ENCODE measurements at places on chromosomes 16 and 17.

DNA sequence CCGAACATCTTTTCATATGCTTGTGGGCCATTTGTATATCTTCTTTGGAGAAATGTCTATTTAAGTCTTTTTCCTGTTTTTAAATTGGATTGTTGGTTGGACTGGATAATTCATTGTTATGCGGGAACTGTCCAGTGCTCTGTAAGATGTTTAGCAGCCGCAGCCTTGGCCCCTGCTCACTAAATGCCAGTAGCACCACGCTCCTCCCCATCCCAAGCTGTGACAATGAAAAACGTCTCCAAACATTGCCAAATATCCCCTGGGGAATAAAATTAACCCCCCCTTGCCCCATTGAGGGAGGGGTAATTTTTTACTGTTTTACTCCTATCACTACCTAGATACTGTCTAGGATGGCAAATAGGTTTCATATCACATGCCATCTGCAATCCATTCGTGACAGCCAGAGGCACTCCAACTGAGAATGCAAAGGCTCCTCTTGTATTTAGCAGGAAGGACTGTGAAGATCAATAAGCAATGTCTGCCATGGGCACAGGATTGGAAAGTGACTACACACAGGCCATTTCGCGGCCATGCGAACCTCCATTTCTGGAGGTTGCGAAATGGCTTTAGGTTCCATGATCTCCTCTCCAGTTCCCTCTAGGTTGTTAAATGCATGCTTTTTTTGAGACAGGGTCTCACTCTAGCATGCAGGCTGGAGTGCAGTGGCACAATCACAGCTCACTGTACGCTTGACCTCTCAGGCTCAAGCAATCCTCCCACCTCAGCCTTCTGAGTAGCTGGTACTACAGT is 9.3 kb downstream of the PLXDC1 start:
- DNase-seq: no peak

DNA sequence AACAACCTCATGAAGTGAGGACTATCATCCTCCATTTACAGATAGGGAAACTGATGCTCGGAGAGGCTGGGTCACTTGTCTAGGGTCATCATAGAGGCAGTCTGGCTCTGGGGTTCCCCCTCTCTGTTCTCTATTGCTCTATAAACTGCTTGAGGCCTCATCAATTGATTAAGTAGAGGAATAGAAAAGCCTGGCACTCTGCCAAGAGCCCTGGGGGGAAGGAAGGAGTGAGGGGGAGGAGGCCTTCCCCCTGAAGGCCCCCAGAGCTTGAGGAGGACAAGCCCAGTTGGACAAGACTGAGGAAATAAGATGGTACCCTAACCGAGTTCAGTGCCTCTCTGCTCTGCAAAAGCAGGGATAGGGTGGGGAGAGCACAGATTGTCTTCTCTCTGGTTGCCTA is 21.0 kb downstream of the SDK2 start:
- no peak for DNase-seq

GRCh38 chr17:49086649-49087048 is 45.9 kb upstream of the B4GALNT2 start:
- no peak for DNase-seq

- peak; percentile 50 for DNase-seq
Observed at GRCh38 chr17:38900978-38901656, 24.3 kb upstream of the LASP1NB start.

- no peak for DNase-seq
Observed at GRCh38 chr16:57167538-57167937, 18.3 kb downstream of the PSME3IP1 start.

- DNase-seq: no peak
Observed at GRCh38 chr16:1444730-1445517, 568 bp upstream of the CCDC154 start.

GRCh38 chr16:10805334-10805733 is 13.3 kb downstream of the TVP23A start:
- DNase-seq: no peak

- no peak for DNase-seq
Observed at GRCh38 chr17:19260958-19261357, 23.8 kb downstream of the EPN2 start.

- no peak for DNase-seq
Observed at GRCh38 chr16:49504626-49505025, 131.0 kb downstream of the C16orf78 start.

DNA sequence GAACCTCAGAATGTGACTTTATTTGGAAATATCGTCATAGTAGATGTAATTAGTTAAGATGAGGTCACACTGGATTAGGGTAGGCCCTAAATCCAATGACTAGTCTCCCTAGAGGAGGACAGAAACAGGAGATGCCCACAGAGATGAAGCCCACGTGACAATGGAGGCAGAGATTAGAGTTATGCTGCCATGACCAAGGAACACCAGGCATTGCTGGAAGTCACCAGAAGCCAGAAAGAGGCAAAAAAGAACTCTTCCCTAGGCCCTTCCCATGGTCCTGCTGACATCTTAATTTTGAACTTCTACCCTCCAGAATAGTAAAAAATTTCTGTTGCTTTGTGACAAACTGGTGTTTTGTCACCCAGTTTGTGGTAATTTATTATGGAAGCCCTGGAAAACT is 49.6 kb downstream of the IKZF3 start:
- no peak for DNase-seq

DNA sequence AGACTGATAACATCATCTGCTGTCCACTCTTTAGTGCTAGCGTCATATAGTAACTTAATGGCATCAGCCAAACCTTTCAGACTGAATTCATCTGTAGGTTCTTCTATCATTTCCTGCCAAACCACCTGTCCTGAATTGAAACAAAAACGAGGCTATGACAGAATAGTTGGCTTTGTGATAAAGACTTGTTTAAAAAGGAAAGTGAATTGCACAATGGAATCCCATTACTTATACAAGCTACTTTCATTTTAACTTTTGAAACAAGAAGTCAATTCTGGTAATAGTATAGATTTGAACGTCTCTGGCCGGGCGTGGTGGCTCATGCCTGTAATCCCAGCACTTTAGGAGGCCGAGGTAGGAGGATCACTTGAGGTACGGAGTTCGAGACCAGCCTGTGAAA is 18.2 kb downstream of the LASP1NB start:
- no peak for DNase-seq

DNA sequence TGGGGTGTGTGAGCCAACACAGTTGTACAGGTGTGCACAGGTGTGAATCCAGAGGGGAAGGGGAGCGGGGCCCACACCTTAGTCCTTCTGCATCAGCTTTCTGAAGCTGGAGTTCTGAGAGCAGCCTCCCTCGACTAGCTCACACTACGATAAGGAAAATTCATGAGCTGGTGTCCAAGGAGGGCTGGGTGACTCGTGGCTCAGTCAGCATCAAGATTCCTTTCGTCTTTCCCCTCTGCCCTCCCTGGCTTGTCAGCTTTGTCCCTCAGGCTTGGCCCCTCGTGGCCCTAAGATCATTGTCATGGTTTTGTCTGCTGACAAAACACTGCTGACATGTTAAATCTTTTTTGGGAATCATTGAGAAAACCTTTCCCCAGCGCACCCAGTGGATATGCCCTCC is 47.5 kb downstream of the OR1D5 start:
- no peak for DNase-seq

GRCh38 chr16:68366062-68366461 is 55.2 kb downstream of the PRMT7 start:
- no peak for DNase-seq

DNA sequence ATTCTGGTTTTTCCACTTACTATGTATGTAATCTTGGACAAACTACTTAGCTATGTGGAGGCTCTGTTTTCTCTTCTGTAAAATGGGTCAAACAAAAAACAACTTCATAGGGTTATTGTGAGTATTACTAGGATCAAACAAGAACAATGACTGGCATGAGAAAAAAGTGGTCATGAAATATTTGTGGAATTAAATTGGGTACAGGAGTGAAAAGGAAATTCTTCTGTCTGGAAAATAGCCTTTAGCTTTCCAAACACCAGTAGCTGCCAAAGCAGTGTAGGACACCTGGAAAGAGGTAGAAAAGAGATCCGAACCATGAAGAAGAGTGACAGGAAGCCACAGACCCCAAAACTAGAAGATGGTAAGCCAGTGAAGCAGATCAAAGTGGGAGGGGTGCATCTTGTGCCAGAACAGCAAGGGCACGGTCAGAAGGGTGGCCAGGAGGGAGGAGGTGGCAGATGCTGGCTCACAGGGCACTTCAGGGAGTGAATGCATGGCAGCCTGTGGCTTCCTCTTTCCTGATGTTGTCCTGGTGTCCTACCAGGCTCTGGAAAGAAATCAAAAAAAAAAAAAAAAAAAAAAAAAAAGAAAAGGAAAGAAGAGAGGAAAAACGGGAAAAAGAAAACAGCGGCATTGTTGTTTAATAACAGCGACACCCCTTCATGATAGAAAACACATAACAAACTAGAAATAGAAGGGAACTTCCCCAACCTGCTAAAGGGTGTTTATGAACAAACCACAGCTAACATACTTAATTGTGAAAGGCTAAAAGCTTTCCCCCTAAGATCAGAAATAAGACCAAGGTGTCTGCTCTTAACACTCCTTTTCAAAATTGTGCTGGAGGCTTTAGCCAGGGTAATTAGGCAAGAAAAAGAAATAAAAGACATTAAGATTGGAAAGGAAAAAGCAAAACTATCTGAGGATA is 67.9 kb downstream of the PCTP start:
- DNase-seq: no peak

- no peak for DNase-seq
Observed at GRCh38 chr16:27231692-27232060, 28.4 kb downstream of the KDM8 start.

DNA sequence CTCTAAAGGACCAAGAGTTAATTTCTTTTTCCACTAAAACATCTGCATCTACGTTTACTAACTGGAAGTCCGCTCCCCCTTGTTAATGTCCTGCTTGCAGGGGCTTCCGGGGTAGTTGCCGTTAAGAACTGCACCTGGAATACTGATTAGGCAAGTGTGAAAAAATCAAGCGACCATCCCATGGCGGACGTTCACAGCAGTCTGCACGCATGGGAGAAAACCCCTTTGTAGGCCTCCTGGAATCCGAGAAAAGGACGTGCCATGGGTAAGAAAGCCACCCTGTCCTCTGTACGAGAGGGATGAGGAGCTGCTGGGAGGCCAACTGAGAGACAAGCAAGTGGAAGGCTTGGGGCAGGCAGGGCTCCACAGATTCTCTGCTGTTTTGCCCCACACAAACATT is 14.9 kb downstream of the SNN start:
- DNase-seq: no peak

GRCh38 chr16:66115373-66115772 is 251.1 kb upstream of the CDH5 start:
- no peak for DNase-seq

Measured in head of caudate nucleus (tissue), 42 donors.